ENCODE measurements at places on chromosomes 12 and 14.

GRCh38 chr12:26204612-26205289 lies 9.4 kb downstream of the SSPN start:
- DNase-seq: peak; percentile 39

GRCh38 chr12:109501299-109501698 lies 23.9 kb downstream of the UBE3B start:
- DNase-seq: no peak

- peak; percentile 76 for DNase-seq
These were observed 507 bp downstream of the SPTSSA start for GRCh38 chr14:34461334-34462131.

- DNase-seq: no peak
These were observed 130.7 kb upstream of the CPNE8 start for GRCh38 chr12:39036105-39036504.

GRCh38 chr12:26402648-26403047 lies 207.3 kb downstream of the SSPN start:
- DNase-seq: peak; percentile 2

- peak; percentile 79 for DNase-seq
These were observed 479.1 kb downstream of the ATP23 start for GRCh38 chr12:58420503-58420902.

DNA sequence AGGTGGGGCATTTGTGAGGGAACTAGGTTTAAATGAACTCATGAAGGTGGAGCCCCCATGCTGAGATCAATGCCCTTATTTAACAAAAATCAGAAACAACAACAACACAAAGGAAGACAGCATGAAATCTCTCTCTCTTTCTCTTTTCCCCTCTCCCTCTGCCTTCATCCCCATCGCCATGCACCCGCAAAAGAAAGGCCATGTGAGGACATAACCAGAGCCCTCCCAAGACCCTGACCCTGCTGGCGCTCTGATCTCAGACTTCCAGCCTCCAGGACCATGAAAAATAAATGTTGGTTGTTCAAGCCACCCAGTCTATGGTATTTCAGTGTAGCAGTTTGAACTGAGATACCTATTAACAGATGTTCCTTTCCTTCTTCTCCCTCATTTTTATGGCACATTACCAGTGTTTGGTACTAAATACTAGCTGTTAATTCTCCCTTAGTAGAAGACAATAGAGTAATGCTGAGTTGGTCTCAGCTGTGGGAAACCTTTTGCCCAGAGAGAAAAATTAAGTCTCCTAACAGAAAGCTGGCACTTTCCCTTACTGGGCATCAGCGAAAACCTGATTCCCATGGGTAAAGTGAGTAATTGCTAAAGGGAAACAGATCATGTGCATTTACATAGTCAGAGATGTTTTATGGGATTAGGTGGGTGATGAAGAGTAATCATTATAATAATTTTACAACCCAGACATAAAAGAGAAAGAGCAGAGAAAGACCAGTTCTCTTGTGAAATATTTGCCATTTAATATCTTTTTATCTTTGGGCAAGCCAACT lies 264.0 kb upstream of the PLEKHG7 start:
- peak; percentile 74 for DNase-seq

DNA sequence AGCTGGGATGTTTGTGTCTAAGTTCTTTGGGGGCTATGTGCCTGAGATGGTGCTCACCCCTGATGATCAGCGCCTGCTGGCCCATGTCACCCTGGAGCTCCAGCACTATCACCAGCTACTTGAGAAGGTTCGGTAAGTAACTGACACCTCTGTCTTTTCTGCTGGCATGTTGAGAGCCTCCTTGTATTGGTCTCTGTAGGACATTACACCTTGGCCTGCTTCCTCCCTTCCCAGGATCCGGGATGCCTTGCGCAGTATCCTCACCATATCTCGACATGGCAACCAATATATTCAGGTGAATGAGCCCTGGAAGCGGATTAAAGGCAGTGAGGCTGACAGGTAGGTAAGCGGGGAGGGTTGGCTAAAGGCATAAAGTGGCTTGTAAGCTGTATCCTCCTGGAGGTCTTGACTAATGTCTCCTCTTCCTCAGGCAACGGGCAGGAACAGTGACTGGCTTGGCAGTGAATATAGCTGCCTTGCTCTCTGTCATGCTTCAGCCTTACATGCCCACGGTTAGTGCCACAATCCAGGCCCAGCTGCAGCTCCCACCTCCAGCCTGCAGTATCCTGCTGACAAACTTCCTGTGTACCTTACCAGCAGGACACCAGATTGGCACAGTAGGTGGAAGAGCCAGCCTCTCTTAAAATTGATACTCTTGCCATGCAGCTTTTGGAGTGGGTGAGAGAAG lies 5.5 kb downstream of the DDIT3 start:
- DNase-seq: no peak

GRCh38 chr14:90758959-90759358 lies 57.3 kb downstream of the TTC7B start:
- DNase-seq: peak; percentile 77

GRCh38 chr12:59643550-59643949 lies 47.7 kb downstream of the SLC16A7 start:
- DNase-seq: no peak

DNA sequence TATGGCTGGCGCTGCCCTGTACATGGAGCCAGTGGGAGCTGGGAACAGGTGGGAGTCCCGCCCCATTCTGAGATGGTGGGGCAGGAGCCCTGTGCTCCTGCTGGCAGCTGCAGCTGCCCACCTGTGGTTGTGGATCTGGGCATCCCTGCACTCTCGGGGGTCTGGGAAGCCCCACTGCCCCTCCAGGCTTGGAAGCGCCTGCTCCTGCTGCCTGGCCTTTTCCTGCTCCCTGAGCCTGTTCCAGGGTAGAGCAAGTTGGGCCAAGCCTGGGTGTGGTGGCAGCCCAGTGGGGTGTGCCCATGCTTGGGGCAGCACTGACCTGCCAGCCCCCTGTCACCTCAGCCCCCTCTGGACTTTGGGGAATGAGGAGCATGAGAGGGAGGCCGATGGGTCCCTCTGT lies 104.0 kb downstream of the MNAT1 start:
- no peak for DNase-seq

- no peak for DNase-seq
These were observed 93.8 kb downstream of the NDUFA12 start for GRCh38 chr12:94909663-94910062.

- DNase-seq: no peak
These were observed 23.2 kb upstream of the C12orf76 start for GRCh38 chr12:110071504-110071903.

GRCh38 chr14:58797010-58797429 lies 159.3 kb downstream of the DACT1 start:
- DNase-seq: no peak

- DNase-seq: no peak
These were observed 74.1 kb downstream of the DUSP6 start for GRCh38 chr12:89278169-89278568.

- DNase-seq: no peak
These were observed 14.4 kb downstream of the GALNT16 start for GRCh38 chr14:69274321-69274720.

GRCh38 chr12:26937443-26937862 lies 328 bp downstream of the INTS13 start:
- no peak for DNase-seq

DNA sequence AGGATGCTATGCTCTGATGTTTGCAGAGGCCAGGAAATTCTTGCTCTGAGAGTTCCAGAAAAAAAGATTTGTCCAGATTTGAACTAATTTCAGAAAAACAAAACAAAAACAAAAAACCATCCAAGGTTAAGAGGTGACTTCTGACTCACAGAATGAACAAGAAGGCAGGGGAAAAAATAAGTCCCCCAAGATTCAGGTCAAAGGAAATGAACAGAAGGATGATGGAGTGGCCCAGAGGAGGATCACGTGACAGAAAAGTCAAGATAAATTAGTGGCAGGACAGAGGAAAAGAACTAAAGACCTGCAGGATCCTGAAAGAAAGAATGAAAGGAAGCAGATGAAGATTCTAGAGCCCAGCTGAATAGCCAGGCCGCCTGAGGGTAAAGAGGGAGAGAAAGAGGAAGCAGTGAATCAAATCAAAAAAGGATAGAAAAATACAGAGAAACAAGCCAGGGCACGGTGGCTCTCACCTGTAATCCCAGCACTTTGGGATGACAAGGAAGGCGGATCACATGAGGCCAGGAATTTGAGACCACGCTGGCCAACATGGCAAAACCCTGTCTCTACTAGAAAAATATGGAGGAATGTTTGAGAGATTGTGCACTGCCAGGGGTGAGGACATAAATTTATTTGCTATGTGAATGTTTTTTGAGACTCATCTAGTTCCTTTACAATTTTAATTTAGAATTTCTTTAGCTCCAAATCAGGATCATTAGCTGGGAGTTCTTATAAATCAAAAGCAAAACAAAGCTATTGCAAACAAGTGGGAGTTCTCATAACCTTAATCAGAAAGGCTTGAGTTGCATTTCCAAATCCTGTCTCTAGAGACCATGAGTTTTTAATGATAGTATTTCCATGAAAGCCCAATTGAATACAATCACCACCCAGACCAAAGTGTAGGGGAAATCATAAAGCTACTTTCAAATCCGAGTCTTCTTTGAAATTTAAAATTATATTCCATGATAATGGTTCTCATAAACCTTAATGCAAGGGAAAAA lies 217.1 kb upstream of the PLEKHG7 start:
- DNase-seq: peak; percentile 6

DNA sequence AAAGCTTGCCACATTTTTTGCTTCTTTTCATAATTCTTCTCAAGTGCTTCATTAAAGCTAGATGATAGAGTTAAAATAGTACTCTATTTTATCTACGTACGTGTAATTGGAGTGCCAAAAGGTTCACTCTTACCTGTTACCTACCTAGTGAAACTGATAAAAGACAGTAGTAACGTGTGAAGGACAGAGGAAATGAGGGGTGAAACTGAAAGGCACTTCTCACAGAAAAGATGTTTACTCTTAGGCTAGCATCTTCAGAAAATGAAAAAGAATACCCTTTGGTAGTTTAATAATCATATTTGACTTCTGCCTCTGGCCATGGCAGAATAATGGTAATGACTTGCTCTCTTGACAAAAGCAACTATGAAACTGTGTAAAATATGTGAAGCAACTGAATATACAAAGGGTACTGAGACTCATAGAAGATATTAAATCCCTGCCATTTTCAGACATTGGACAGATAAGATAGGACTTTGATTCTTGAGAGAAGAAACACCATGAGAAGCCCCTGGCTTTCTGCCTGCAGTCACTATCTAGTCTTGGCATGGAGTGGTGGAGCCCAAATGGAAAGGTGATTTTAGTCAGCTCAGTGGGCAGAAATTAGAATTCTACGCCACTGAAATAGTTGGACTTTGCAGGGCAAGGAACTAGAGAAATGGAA lies 6.3 kb upstream of the EVL start:
- no peak for DNase-seq

DNA sequence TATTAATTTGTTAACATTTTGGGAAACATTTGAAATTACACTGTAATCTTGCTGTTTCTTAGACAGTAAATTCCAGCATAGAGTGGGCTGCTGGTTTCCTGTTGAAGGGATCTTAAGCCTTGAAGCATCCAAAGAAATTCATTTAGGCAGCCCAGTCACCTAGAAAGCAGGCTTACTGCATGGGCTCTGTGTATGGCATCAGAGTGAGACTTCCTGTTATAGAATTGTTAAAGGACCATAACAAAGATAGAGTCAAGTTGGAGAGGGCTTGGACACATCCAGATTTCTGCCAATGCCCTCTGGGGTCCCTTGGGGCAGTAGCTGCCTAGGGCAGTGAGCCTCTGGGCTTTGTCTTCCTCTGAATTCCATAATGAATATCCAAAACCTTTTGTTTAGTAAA lies 149.2 kb downstream of the DYRK2 start:
- no peak for DNase-seq

- DNase-seq: no peak
These were observed 115.3 kb upstream of the PRB2 start for GRCh38 chr12:11510671-11511070.

GRCh38 chr12:93636708-93637107 lies 40.5 kb upstream of the CRADD start:
- no peak for DNase-seq

- no peak for DNase-seq
These were observed 31.4 kb downstream of the PARP11 start for GRCh38 chr12:3841783-3842182.

DNA sequence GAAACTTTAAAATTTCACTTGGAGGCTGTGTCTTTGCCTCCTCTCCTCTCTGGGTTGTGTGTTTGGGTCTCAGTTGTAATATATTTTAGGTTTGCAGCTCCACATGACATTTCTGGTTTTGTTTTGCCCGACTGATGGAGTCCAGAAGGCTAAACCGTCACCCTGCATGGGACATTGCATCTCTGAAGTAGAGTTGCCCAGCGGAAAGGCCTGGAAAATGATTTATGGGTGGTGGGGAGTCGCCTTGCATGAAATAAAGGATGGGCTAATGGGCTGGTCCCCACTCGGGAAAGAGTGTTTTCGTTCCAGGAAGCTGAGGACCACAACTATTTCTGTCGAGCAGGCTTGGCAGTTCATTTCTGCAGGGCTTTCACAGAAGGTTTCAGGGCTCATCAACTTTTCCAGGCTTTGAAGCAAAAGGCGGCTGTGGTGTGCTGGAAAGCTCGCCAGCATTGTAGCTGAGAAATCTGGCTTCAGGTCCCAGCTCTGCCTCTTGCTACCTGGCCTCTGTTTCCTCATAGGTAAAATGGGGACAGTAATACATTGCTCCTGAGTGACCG lies 74.8 kb upstream of the GSC start:
- DNase-seq: no peak

GRCh38 chr14:100539766-100540140 lies 47.5 kb downstream of the BEGAIN start:
- no peak for DNase-seq

DNA sequence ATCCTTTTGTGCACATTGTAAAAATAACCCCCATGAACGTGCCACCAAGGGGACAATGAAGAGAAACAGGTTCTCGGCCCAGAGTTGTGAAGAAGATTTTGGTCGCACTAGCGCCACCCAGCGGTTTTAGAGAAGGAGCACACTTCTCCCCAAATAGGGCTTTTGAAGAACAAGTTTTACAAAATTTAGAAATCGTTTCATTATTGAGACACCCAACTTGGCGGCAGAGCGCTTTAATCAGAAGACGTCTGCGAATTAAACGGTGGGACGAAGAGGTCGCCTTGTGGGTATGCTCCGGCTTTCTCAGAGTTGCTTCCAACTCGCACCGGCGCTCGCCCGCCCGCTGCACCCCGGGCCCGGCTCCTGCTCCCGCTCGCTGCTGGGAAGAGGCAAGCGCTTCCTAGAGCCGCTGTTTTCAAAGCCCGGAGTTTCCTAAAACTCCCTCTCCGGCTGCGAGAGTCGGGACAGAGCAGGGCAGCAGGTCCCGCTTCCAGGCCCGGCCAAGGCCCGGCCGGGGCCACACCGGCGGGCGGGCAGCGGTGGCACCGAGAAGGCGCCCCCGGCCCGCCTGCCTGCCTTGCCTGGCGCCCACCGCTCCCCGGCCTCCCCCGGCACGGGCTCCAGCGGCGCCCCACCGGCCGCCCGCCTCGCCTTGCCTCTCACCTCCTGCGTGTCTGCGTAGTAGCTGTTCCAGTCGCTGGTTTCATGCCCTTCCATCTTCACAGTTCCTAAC lies 645 bp downstream of the FOXA1 start:
- DNase-seq: peak; percentile 82

DNA sequence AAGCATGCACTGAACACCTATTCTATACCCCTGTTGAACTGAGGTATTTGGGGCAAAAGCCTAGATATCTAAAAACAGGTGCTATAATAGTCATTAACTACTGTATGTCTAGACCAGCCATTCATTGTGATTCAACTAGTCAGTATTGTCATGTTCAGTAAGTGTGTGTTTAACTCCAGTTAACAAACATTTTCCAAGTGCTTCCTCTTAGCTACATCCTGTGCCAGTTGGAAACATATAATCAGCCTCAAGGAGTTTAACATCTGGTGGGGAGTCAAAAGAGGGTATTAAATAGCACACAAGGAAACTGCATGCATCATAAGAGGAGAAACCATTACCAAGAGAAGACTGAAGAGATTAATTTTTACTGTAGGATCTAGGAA lies 20.4 kb downstream of the TMTC1 start:
- DNase-seq: no peak

- no peak for DNase-seq
These were observed 420.8 kb downstream of the EGLN3 start for GRCh38 chr14:33529787-33530757.

Data from GM23248 (cell line).